ENCODE measurements at places on chromosomes 5 and 9.

- peak; percentile 64 for ATAC-seq
Measured at GRCh38 chr5:91225848-91226686, 157.1 kb downstream of the ARRDC3 start.

DNA sequence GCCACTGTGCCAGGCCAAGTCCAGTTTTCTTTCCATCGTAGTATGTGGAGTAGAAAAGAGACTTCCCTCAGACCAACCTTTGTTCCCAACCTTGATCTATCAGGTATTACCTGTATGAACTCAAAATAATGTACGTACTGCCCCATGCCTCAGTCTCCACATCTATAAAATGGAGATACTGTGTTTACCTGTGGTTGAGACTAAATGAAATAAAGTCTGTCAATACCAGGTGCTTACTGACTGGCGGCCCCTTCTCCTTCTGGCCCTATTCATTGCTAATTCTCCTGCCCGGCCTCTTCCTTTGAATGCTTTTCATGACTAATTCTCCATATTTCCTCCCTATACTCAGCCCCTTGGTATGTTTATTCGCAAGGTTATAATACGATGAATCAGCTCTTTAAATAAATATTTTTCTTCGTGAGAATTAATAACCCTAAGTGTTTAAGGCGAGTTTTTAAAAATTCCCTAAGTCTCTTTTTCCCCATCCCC is 89.6 kb upstream of the BASP1 start:
- ATAC-seq = peak; percentile 92

DNA sequence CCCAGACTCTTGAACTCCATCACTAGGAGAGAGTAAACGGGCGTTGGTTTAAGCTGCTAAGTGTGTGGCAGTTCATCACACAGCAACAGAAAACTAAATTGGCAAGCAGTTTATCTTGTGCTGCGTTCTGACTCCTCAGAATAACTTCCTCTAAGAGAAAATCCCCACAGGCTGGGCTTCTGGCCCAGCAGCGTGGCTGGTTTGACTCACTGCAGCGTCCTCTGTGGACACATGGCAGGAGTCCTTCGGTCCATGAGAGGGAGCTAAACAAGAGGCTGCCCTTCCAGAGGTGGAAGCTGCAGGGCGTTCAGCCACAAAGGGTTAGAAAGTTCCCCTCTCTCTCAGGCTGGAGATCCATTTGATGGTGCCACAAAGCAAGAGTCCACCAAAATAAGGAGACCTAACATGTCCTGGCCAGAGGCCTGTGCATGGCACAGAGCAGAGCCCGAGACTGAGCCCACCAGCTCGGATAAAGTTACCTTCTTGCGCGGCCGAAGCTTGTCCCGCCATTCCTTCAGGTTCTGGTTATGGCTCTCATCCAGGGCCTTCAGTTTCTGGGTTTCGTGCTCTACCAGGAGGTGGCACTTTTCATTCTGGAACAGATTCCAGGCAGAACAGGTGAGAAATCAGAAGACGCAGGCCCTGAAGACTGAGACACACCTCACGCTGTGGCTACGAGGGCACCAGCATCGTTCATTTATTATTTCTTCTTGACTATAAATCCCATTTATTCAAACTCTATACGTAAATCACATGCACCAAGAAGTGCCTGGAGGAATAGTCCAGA is 46.2 kb upstream of the FBXW11 start:
- ATAC-seq = peak; percentile 80

GRCh38 chr9:133199648-133200321 is 9.3 kb downstream of the OBP2B start:
- ATAC-seq = no peak

DNA sequence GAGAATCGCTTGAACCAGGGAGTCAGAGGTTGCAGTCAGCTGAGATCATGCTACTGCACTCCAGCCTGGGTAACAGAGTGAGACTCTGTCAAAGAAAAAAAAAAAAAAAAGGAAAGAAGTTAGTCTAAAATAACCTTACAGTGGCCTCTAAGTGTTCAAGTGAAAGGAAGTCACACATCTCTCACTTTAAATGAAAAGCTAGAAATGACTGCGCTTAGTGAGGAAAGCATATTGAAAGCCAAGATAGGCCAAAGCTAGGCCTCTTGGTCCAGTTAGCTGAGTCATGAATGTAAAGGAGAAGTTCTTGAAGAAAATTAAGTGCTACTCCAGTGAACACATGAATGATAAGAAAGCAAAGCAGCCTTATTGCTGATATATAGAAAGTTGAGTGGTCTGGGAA is 38.1 kb downstream of the ITGA1 start:
- no peak for ATAC-seq

DNA sequence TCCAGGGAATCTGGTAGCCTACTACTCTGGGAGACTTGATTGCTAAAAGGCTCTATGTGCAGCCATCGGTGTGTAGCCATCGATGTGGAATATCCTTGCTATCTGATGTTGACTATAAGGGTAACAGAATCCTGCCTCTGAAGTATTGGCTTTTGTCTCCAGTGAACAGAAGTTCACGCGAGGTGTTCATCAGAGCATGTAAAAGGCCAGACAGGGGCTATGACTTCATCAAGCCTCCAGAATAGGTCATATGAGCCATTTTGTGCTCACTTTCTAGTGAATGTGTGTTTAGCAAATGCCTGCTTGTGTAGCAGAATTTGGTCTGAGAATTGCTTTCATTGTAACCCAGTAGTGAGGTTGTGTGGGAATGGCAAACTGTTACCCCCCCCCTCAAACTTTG is 66.8 kb upstream of the RAD23B start:
- no peak for ATAC-seq

GRCh38 chr5:14851597-14851996 is 20.0 kb downstream of the ANKH start:
- no peak for ATAC-seq

- ATAC-seq = no peak
Measured at GRCh38 chr9:37293664-37294524, 128.6 kb upstream of the GRHPR start.

- no peak for ATAC-seq
Measured at GRCh38 chr5:33329891-33330290, 110.9 kb upstream of the TARS1 start.

DNA sequence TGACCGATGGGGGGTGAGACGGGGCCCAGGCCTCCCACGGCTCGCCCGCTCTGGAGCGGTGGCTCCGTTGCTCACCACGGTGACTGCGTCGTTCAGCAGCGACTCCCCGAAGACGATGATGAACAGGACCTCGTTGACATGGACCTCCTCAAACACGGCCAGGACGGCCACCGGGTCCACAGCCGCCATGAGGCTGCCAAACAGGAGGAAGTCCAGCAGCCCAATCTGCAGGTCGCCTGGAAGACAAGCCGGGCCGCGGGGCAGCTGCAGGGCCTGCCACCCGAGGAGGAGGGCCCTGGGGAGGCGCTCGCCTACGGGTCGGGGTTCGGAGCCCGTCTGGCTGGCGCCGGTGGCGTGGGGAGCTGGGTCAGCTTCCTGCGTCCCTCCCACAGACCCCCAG is 36.0 kb downstream of the SLC9A3 start:
- ATAC-seq = no peak

GRCh38 chr5:135423146-135423845 is 23.9 kb downstream of the DCANP1 start:
- ATAC-seq = no peak

DNA sequence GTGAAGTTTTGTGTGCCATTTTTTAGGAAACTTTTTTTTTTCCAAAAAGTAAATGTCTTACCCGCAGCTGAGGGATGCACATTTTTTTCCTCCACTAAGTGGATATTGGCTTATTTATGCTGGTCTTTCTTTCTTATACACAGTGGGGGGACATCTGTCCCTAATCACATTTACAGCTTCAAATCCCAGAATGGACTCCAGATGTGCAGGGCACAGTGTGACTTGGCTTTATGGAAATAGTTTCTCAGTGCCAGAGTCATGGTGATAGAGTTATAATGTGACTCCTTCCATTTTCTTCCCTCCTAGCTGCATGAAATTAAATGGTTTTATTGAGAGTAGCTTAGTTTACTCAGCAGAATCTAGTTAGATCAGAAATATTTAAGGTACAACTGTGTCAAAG is 66.5 kb downstream of the SV2C start:
- no peak for ATAC-seq

- ATAC-seq = no peak
Measured at GRCh38 chr9:18935541-18935940, 97.5 kb downstream of the SAXO1 start.

DNA sequence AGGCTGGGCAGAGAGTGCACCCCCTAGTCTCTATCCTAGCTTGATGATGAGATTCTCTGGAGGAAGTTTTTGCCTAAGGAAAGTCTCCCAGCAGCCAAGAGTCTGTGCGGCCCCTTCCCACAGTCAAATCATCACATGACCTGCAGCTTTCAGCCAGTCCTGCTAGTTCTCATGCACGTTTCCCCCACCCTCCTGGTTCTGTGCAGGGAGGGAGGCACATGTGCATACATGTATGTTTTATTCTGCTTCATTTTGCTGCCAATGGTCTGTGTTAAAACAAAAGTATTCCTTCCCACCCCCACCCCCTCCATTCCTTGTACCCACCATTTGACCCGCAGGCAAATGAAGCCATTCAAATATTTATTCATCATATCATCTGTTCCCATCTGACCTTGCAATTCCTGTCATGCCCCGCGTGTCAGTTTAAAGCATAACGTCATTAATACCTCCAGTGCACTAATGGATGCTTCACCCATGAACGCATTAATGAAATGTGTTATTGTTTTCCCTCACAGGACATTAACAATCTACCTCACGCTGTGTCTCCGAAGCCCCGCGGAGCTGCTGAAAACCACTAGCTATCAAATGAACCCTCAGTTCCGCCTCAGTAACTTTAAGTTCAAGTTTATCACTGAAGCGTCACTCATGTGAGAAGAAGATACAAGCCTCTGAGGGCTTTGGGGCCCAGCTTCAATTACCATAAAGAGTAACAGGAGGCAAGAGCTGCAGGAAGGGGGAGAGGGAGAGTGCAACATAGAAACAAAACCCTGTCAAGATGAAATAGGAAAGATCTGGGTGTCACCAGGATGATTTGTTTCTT is 139.6 kb downstream of the RASEF start:
- no peak for ATAC-seq

DNA sequence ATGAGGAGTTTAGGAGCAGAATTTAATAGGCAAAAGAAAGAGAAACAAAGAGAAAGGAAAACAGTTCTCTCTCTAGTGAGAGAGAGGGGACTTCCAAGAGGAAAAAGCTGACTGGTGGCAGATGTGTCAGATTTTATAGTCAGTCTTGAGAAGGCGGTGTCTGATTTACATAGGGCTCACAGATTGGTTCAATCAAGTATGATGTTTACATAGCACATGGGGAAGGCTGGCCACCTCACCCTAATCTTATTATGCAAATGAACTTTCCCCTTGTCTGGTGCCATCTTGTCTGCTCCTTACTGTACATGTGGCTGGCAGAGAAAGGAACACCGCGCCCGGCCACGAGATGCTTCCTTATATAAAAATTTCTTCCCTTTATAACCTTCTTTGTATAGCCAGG is 24.7 kb downstream of the UNC13B start:
- ATAC-seq = no peak

DNA sequence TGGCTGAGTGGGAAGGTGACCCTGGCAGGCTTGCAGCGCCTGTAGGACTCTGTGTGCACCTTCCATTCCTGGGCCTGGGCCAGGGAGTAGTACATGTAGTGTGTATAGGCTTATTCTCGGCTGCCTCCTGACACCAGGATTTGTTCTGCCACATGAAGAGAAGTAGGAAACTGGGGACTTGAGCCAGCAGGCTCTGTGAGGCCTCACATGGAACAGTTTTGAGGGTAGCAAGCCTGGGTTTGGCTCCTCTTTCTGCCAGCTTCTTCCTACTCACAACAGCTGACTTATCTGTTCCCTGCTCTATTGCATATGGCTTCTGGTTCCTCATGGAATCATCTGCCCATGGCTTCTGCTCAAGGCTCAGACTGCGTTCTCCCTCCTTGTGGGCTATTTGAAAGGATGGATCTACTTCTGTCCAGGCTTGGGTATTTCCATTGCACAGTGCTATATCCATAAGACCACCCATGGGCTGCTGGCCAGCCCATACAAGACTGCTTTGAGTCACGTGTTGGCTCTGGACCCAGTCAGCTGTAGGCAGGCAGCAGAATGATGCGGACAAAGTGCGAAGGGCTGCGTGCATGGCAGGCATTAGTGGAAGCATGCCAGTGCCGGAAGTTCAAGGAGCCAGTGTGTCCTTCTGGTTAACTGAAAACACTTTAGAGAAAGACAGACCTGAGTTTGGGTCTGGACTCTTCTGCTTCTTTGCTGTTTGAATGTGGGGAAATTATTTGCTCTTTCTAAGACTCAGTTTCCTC is 11.0 kb upstream of the INSYN2B start:
- ATAC-seq = no peak

GRCh38 chr9:97514531-97514930 is 13.1 kb downstream of the TMOD1 start:
- ATAC-seq = no peak

DNA sequence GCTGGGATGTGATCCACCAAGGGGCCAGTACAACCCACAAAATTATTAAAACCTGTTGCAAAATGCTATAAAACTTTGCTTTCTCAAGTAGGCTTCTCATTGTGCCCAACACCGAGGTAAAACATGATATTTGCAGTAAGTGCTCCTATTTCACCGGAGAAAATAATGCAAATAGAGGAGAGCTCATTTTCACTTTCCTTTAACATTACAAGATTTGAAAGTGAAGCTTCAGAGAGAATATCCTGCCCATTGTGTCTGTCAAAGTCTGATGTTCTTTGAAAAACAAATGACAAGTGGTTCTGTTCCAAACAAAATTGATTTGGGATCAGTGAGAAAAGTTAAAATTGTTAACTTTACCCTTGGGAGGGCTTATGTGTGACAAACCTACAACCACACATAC is 287.1 kb downstream of the KCNN2 start:
- no peak for ATAC-seq

DNA sequence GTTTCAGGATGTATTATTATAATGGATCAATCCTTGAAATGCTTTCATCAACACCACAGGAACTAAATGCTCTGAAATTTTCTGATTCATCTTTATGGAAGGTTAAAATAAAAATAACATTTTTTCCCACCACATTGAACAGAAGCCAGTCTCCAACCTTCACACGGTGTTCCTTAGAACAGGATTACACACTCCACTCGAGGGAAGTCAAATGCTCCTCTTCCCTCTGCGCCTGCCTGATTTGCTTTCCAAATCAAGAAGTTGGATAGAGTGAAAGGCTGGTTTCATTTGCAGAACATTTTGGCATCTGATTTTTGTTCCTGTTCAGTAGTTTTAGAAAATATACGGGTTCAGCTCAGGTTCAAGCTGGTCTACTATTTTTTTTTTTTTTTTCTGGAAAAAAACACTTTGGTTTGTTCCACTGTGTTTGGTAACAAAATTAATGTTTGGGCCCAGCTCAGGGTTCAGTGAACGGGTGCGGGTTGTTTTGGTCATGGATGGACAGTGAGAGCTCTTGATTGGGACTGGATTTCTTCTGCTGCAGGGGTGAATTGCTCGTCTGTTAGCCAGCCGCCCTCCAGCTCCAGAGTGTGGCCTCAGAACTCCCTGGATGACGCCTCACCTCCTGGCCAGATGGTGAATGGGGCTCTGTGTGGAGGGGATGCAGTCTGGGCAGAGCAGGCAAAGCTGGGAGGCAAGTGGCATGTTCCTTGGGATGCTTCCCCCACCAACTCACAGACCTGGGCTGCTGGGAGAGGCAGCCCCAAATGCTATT is 82.4 kb upstream of the STC2 start:
- ATAC-seq = no peak

All from SK-N-SH treated with all-trans-retinoic acid at 6 μM for 48 hours (cell line).